ENCODE measurements at places on chromosomes 13 and 19.
A peak's percentile ranks its signal among the peaks of the same experiment; 100 is the strongest.

DNA sequence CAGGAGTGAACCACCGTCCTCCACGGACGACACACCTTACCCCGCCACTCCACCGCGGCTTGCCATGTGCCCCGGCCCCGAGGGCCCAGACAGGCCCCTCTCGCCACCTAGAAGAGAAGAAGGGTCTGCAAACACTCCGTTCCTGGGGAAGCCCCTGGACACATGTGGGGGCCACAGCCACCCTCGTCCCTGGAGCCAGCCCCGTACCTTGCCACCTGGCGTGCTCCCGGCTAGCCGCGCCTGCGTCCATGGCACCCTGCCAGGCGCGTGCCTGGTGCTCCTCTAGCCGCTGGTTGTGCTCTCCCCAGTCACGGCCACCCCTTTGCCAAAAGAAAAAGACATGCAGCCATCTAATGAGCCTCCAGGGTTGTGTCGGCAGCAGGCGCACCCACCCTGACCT is 19.9 kb upstream of the TINCR start:
- peak; percentile 62 for DNase-seq

DNA sequence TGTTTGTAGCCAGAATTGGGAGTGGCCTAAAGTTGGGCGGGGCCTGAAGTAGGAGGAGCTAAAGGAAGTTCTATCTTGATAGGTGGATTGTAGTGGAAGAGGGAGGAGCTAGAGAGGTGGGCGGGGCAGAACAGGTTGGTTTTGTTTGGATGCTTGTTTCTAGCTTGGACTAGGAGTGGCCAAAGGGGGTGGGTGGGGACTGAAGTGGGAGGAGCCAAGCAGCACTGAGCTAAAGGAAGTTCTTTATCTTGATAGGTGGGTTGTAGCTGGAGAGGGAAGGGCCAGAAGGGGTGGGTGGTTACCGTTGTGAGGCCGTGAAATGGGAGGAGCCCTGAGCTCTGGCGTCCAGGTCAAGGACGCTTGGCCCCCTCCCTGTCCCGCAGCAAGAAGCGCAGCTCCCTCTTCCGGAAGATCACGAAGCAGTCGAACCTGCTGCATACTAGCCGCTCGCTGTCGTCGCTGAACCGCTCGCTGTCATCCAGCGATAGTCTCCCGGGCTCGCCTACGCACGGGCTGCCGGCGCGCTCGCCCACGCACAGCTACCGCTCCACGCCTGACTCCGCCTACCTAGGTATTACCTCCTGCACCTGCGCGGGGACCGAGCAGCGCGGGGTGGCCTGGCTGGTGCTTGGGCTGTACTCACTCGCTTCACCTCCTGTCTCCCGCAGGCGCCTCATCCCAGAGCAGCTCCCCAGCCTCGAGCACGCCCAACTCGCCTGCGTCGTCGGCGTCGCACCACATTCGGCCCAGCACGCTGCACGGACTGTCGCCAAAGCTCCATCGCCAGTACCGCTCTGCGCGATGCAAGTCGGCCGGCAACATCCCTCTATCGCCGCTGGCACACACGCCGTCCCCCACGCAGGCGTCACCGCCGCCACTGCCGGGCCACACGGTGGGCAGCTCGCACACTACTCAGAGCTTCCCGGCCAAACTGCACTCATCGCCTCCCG is 8.0 kb downstream of the DNASE2 start:
- DNase-seq = no peak

DNA sequence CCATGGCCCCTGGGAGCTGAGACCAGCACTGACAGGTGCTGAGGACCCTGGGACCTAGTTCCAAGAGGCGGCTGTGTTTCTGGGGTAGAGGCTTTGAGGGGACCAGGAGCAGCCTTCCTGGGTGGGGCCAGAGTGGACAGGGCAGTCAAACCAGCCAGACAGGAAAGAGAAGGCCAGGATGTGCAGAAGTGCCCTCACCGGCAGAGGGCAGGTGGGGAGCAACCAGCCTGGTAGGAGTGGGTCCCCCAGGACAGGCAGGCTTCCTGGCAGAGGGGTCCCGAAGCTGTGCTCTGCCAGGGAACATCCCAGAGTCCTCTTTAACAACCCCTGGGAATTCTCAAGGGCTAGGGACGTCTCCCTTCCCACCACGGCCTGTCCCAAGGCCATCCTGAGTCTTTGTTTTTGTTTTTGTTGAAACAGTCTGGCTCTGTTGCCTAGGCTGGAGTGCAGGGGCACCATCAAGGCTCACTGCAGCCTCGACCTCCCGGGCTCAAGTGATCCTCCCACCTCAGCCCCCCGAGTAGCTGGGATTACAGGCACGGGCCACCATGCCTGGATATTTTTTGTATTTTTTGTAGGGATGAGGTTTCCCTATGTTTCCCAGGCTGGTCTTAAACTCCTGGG is 3.0 kb upstream of the HIPK4 start:
- no peak for DNase-seq

DNA sequence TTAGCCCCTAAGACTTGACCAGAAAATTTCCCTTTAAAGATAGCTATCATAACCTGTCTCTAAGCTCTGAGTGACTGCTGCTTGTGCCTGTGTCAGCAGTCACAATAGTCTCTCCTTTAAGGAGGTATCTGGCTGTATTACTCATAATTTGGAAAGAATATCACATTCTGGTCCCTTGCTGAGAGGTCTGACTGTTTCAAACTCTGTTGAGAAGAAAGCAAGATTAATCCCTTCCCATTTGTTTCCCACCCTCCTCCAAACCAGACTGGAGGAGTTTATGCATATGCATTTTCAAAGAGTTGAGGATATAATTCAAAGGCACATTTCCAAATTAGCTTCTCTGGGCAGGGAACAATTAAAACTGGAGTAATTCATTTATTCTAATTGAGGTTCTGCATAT is 2.3 kb downstream of the HTR2A start:
- no peak for DNase-seq

- DNase-seq = no peak
Measured at GRCh38 chr13:86052141-86052540, 252.9 kb upstream of the SLITRK6 start.

DNA sequence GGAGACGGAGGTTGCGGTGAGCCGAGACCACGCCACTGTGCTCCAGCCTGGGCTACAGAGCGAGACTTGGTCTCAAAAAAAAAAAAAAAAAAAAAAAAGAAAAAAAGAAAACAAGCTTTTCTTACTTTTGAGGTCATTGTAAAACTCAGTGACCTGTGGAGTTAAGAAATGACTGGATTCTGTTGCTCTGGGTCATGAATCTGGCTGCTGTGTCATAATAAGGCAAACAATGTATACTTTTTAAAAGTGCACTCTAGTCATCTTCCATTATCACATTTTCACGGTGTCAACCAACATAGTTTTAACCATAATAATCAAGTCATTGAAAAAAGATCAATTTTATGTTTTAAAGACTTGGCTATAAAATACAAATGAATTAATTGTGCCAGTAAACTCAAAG is 1186.6 kb downstream of the DIAPH3 start:
- no peak for DNase-seq

- DNase-seq = no peak
Measured at GRCh38 chr13:94313321-94313910, 166.1 kb downstream of the DCT start.

GRCh38 chr13:49086722-49087121 is 111.0 kb downstream of the FNDC3A start:
- DNase-seq = no peak

- no peak for DNase-seq
Measured at GRCh38 chr19:16573925-16574324, 1.7 kb upstream of the SLC35E1 start.

DNA sequence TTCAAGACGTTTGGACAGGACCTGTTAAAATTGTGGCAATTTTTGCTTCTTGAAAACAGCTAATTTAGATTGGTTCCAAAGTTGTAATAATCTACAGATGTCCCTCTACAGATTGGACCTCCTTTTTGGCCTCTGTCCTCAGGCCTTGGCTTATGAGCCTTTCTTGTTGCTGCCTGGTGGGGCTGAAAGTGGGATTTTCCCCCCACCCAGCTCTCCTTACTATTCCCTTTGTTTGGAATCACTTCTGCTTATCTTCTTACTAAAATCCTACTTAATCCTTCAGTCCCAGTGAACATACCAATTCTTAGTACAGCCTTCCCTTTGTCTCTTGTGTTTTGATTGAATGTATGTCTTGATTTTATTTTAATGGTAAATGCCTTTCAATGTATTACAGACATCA is 63.5 kb upstream of the TEX29 start:
- no peak for DNase-seq

DNA sequence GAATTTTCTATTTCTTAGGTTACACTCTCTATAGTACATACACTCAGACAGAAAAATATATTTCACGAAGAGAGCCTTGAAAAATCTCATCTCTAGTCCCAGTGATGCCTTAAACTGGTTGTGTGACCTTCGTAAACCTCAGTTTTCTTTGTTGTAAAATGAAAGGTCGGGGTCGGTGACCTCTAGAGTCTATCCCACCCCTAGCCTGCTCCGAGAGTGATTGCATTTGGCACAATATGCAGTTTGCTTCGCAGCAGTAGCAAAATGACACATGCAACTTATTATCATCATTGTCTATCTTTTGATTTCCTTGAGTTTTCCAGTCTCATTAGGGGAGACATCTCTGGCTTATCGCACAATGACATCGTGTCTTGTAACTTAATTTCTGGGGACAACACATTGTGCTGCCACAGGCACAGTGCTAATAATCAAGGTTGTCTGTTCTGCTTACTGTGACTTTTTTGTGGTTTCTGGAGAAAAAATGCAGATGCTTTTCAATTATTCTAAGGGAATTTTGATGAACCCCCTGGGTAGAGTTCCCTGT is 115.0 kb downstream of the GGACT start:
- no peak for DNase-seq

DNA sequence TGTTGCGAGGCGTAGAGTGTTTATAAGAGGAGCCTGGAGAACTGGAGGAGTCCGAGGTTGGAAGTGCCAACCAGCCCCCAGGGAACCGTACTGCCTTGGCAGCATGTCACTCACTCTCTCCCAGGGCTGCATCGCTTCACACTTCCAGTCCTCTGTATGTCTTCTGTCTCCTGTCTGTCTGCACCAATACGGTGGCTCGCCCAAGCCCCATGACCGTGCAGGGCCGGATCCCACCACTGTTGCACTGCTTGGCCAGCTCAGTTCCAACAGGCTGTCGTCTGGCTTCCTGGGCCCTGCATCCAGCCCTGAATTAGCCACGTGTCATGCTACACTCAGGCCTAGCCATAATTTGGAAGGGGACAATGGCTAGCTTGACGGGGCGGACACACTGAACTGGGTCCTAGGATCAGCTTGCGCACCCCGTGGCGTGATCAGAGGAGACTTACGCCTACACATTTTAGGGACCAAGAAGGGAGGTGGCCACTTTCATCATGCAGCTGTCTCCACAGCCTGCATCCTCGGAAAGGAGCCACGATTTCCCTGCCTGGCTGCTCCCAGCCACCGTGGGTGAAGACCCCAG is 147.1 kb downstream of the URI1 start:
- DNase-seq = peak; percentile 61

GRCh38 chr19:30227661-30228112 is 144.5 kb upstream of the ZNF536 start:
- peak; percentile 82 for DNase-seq

- DNase-seq = no peak
Measured at GRCh38 chr13:40330950-40331349, 335.5 kb downstream of the FOXO1 start.

DNA sequence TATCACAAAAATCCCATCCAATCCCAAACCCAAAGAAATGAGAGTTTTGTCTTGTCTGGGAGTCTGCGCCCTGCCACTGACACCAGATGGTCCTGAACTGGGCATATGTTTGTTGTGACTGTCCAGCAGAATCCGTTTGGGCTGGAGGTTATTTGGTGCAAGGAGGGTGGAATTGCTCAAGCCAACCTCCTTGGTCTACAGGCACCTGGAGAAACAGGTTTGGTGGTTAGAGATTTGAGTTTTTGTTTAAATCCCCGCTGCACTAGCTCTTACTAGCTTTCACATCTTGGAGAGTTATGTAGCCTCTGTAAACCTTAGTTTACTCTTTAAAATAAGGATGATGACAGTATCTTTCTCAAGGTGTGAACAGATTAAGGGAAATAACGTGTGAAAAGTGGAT is 101.7 kb downstream of the SLC7A1 start:
- no peak for DNase-seq

DNA sequence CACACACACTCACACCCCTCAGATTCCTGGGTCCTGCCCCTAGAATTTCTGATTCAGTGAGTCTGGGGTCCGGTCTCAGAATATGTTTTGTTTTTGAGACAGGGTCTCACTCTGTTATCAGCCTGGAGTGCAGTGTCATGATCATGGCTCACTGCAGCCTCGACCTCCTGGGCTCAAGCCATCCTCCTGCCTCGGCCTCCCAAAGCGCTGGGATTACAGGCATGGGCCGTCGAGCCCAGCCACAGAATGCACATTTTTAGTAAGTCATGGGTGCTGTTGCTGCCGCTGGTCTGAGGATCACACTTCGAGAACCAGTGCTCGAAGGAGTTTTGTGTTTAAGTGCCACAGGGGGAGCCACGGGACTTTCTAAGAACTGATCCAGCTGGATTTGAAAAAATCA is 22.1 kb upstream of the TNFSF14 start:
- peak; percentile 33 for DNase-seq

DNA sequence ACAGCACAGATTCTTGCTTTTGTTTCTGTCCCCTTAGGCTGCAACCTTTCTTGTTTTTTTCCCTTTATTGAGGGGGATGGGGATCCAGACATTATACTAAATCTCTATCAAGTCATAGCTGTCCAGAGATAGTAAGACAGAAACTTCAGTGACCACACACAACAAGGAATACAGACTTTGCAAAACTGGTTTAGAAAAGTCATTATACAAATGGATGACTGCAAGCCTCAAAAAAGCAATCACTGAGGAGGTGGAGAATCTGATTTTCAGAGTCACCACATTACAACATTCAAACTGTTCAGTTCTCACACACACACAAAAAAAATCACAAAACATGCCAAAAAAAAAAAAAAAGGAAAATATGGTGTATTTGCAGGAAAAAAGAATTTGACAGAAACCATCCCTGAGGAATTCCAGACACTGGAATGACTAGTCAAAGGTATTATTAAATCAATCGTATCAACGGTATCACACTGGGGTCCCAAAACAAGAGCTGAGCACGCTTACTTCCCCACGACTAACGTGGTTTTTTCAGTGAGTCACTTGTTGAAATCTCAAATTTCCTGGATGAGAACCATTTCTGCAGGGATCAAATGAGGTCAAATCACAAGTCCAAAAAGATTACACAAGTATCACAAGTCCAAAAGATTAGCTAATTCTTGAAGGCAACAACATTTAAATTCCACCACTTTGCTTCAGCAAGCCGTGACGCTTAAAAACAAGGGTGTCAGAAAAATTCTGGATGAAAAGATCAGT is 41.2 kb downstream of the USP12 start:
- no peak for DNase-seq

- DNase-seq = no peak
Measured at GRCh38 chr13:105971738-105972137, 563.7 kb downstream of the EFNB2 start.
